ENCODE measurements at places on chromosomes 13 and 19.
A peak's percentile ranks its signal among the peaks of the same experiment; 100 is the strongest.

DNA sequence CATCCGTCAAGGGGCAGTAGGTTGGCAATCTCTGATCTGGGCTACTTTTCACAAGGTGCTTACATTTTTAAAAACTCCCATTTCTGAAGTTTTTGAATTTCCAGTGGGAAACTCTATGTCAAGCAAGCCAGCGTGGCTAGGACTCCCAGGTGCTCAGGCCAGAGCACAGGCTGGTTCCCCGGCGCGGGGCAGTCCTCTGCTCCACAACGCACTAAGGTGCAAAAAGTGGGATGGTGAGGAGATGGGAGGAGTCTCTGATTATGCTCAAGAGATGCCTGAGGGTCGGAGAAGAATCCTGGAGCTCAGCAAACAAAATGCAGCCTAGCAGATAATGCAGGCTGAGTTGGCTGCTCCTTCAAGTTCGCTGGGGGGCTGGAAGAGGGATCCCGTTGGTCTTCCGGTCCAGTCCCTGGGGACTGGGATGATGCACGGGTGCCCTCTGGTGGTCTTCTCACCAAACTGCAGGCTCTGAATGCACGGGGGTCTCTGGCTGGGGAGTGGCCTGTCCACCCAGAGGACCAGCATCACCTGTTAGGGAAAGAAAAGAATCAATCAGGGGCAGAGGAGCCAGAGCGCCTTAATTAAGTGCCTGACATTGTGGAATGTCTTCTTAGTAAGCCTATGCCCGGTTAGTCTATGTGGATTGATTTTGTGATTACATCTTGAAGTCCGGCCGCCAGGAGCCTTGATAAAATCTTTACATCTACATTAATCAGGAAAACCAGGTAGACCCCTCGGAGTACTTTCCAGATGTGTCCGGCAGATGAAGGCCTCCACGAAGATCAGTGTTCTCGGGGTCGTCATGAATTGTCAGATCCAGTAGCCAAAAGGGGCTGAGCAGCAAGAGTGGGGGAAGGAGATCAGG, 244.4 kb upstream of the MAB21L1 start:
- DNase-seq, result peak; percentile 67

GRCh38 chr19:8308891-8309291, 733 bp upstream of the CD320 start:
- DNase-seq, result no peak

DNA sequence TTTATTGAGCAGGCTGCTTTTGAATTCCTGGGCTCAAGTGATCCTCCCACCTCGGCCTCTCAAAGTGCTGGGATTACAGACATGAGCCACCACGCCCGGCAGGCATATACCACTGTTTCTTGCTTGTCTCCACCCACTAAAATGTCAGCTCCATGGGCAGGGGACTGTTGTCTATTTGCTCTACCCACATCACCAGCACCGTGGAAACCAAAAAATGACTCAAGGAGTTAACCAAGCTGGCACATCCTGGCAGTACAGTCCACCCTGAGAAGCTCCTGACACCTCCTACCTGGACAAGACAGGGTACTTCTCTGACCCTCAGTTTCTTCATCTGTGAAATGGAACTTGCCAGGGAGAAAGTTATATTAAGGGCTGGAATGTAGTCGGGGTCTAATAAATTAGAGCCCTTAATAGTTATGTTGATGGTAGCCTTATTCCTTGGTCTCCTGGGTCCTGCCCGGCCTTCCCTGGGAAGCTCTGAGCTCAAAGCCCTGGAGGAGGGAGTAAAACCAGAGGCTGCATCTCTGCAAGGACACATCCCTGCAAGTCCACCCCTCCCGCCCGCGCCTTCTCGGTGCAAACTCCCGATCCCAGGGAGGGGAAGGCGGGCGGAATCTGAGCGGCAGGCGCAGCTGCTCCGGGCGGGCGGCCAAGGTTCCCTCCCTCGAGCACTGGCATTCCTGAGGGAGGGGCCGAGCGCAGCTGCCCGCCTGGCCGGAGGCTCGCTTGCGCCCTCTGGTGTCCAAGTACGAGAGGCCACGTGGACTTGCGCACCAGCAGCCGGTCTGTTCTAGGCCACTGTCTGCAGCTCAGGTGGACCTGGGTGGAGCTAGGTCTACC, 14.1 kb downstream of the RDH8 start:
- DNase-seq, result peak; percentile 93

- DNase-seq, result no peak
Measured at GRCh38 chr19:36775768-36776167, 3.2 kb upstream of the ZNF850 start.

DNA sequence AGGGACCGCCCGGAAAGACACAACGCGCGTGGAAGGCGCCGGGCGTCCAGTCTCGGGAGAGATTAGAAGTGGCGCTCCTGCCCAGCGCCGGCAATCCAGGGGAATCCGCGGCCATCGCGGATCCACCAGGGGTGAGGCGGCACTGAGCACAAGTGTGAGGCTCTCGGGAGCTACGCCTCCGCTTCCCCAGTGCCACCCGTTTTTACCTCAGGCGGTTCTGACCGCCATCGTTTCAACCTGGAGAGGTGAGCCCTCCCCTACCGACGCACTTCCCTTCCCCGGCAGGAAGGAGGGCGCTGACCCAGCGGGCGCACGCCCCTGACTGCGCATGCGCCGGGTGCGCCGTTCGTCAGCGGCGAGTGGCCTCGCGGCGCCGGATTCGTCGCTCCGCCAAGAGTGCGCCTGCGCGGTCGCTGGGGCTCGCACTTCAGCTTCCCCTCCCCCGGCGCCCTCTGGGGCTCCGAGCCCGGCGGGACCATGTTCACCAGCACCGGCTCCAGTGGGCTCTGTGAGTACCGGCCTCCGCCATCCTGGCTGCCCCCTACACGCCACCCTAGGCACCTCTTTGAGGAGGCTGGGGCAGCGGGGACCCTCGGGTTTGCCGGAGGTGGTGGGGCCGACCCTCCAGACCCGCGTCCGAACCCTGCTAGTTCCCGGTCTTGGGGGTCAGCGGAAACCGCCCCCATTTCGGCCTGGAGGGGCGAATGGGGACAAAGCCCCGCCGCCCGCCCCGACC, at the start of gene UBAC2:
Gene UBAC2 (plus strand): TSS at position 423 of the 736 bp plus-strand sequence. CDS start 55 bp downstream, at position 478.
- DNase-seq, result peak; percentile 98

- DNase-seq, result no peak
Measured at GRCh38 chr13:104477261-104477660, 1411.0 kb upstream of the SLC10A2 start.

DNA sequence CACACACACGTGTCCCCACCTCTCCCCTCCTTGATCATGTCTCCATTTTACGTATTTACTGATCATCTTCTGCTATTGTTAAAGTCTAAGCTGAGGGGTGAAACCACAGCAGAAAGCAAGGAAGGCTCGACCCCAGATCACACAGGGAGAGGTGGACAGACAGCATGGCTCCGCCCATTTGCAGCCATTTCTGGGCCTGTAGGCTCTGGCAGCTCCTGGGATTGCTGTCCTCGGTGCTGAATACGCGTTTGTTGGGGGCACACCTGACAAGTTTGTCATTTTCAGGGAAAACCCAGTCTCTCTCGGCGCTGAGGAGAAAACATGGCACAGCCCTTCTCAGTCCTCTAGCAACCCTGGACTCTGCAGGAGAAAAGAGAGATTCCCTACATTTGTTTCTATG, 8.0 kb downstream of the TMEM86B start:
- no peak for DNase-seq
